ENCODE measurements at places on chromosomes 4 and X. TPM values are rescaled to one million over a fixed set of nuclear protein-coding genes. Genes with fewer than 3 reads are reported as not detected.

GRCh38 chr4:13347517-13348125, 136.5 kb downstream of the RAB28 start:
- no peaks in the 10 kb centered on the region for H3K27me3 ChIP-seq
- no peak overlapping the region for H3K4me3 ChIP-seq
- no peak overlapping the region for H3K27ac ChIP-seq
- H3K4me1 ChIP-seq, result no peaks in the 10 kb centered on the region
- no peak for DNase-seq
- no peaks in the 10 kb centered on the region for H3K36me3 ChIP-seq

DNA sequence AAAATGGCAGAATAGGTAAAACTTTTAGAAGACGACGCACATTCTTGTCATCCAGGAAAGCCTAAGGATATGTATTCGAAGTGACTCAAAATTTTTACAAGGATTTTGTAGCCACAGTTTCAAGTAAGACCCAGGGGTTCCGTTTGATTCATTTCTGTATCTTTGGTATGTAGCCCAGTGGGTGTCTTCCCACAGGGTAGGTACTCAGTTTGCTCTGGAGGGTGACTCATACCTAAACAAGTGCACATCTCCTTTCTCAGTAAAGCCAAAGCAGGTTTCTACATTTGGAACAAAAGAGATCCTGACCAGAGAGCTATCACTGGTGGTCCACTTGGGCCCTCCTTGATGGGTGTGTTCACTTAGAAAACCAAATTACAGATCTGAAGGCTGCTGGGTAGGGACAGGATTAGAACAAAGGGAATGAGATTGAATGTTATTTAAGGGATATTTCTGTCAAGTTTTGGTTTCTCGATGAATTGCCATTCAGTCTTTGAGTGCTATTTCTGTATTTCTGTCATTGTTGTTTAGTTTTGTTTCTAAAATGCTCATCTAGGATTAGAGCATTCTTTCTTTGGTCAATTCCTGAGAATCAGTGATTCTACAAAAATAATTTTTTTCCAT, 56.1 kb downstream of the PLS3 start:
- no peaks in the 10 kb centered on the region for H3K27me3 ChIP-seq
- no peak overlapping the region for H3K27ac ChIP-seq
- H3K36me3 ChIP-seq, result no peaks in the 10 kb centered on the region

DNA sequence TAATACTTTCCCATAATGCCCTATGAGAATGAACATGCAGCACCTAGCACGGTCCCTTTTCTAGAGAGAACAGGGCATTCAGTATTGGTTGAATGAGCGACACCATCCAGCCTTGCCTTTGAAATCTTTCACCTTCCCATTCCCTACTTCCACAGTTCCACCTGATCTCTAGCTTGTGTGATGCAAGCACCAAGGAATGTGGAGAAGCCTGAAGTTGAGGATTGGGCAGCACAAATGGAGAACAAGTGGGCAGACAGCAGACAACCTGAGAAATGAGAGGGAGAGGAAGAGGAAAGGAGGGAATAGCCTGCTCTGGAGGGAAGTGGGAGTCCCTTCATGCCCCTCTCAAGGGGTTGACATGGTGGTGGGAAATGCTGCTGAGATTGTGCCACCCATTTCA, 365.1 kb upstream of the CXorf51A start:
- H3K27me3 ChIP-seq, result no peaks in the 10 kb centered on the region
- no peaks in the 10 kb centered on the region for H3K36me3 ChIP-seq
- H3K27ac ChIP-seq, result no peak overlapping the region
- no peaks in the 10 kb centered on the region for H3K4me1 ChIP-seq
- no peak for DNase-seq

MAPK10 gene
- not detected for total RNA-seq

SULT1B1 gene
- 6.3 TPM for total RNA-seq

DNA sequence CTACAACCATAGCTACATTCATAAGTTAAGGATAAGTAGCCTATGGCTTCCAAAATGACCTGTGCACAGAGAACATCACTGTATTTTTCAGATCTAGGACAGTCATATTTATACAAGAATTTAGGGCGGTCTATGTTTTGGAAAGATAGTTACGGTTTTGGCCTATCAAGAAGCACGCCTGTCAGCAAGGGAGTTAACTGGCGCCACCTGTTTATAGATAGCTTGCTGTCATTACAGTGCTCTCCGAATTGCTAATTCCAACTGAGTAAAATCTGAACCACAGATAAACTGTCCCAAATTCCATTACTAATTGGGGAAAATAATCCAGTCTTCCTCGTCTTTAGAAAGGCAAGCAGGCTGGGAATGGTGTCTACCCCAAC, 646 bp downstream of the ABCB7 start:
- H3K4me1 ChIP-seq, result peaks cover 27% of the 10 kb centered on the region
- no peaks in the 10 kb centered on the region for H3K27me3 ChIP-seq
- H3K36me3 ChIP-seq, result peaks cover 3% of the 10 kb centered on the region
- peak overlapping the region; percentile 93 for H3K27ac ChIP-seq
- no peak for DNase-seq

DNA sequence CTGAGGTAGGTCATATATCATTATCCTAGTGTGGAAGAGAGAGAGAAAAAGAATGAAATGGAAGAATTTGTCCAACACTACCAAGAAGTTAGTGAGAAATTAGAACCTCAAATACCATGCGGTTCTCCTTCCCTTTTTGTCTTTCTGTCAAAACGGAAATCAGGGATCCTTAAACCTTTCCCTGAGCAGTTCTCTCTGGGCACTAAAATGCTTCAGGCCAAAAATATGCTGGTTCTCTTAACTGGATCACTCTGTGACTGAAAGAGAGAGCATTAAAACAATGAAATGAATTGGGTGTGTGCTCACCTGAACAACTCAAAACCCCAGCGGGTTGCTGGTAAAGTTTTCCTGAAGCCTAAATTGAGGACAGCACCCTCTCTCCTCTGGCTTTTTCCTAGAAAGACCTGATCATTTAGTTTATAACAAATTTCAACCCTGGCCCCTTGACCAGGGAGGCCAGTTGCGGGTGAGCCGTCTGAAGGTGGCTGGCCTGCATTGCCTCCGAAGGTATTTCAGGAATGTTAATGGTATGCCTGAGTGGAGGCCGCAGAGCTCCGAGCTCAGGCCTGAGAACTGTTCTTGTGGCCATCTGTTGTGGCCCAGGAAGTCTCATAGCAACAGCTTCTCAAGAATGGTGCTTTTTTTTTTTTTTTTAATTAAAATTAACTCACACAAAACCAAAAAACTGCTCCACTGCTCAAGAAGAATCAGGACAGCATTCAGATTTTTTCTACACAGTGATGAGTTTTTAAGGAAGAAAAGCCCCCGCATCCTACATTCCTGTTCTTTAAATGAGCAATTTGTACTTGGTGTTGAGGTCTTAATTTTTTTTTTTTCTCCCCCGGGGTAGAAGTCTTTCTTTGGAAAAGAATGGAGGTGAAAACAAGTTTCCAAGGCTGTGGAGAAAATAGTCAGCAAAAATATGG, 155.1 kb downstream of the SHROOM3 start:
- H3K27ac ChIP-seq, result no peak overlapping the region
- no peak overlapping the region for H3K4me3 ChIP-seq
- peaks cover 8% of the 10 kb centered on the region for H3K4me1 ChIP-seq
- H3K36me3 ChIP-seq, result no peaks in the 10 kb centered on the region
- DNase-seq, result no peak

SMARCA1 gene
- total RNA-seq, result not detected

- no peak overlapping the region for H3K27ac ChIP-seq
- no peaks in the 10 kb centered on the region for H3K36me3 ChIP-seq
- no peaks in the 10 kb centered on the region for H3K27me3 ChIP-seq
- DNase-seq, result no peak
Measured at GRCh38 chr4:189374176-189374575, 566.5 kb upstream of the FRG1 start.

DNA sequence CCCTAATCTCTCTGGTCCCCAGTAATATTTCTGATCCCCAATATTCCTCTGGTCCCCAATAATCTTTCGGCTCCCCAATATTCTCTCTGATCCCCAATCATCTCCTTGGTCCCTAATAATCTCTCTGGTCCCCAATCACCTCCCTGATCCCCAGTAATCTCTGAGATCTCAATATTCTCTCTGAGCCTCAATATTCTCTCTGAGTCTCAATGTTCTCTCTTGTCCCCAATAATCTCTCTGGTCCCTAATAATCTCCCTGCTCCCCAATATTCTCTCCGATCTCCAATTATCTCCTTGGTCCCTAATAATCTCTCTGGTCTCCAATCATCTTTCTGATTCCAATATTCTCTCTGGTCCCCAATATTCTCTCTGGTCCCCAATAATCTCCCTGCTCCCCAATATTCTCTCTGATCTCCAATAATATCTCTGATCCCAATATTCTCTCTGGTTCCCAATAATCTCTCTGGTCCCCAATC, 17.9 kb downstream of the P2RY8 start:
- H3K4me1 ChIP-seq, result peaks cover 61% of the 10 kb centered on the region
- H3K27me3 ChIP-seq, result no peaks in the 10 kb centered on the region
- DNase-seq, result no peak
- no peak overlapping the region for H3K4me3 ChIP-seq
- H3K36me3 ChIP-seq, result peaks cover 62% of the 10 kb centered on the region
- H3K27ac ChIP-seq, result no peak overlapping the region

GRCh38 chrX:63929608-63930007, 144.6 kb upstream of the ARHGEF9 start:
- H3K36me3 ChIP-seq, result no peaks in the 10 kb centered on the region
- no peak overlapping the region for H3K27ac ChIP-seq
- no peaks in the 10 kb centered on the region for H3K27me3 ChIP-seq
- no peaks in the 10 kb centered on the region for H3K4me1 ChIP-seq

DNA sequence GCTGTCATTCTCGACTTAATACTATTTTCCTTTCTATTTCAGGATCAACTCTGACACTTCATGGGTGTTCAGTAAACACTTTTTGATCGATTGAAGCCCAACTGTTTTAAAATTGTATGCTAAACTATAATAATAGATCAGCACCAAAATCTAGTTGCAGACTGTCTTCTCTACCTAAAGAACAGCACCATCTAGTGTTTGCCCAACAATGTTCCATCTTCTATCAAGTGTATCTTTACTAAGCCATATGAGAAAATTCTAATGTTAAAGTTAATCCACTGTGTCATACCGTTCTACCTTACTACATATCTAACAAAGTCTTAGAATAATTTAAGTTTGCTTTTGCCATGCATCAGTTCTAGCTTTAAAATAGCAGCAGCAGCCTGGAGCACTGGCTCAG, 113.0 kb upstream of the PRDX4 start:
- peaks cover 5% of the 10 kb centered on the region for H3K27me3 ChIP-seq
- H3K27ac ChIP-seq, result no peak overlapping the region
- DNase-seq, result no peak
- H3K4me1 ChIP-seq, result no peaks in the 10 kb centered on the region

LEF1 gene
- total RNA-seq, result 386 TPM

EOLA2 gene
- 22.6 TPM for total RNA-seq

DNA sequence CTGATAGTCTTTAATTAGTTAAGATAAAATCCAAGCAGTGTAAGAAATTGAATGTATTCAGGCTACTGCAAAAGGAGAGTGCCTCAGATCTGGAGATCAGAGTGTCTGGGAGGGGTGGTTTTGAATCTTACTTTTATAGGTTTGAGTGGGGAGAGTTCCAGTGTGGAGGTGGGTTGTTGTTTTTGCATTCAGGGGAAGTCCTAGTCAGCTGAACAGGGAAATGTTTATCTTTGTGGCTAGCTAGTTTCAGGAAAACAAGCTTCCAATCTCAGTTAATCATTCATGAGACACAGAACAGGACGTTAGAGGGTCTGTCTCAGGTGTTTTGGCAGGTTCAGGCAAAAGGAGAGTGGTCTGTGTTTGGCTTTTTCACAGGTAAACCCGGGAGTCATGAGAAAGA, 26.0 kb downstream of the ZNF81 start:
- peaks cover 17% of the 10 kb centered on the region for H3K36me3 ChIP-seq
- H3K4me1 ChIP-seq, result no peaks in the 10 kb centered on the region
- no peak overlapping the region for H3K27ac ChIP-seq
- no peak overlapping the region for H3K4me3 ChIP-seq
- DNase-seq, result no peak

- peaks cover 23% of the 10 kb centered on the region for H3K36me3 ChIP-seq
- H3K4me1 ChIP-seq, result peaks cover 15% of the 10 kb centered on the region
- DNase-seq, result no peak
- no peak overlapping the region for H3K4me3 ChIP-seq
- no peaks in the 10 kb centered on the region for H3K27me3 ChIP-seq
- no peak overlapping the region for H3K27ac ChIP-seq
Measured at GRCh38 chr4:113540859-113541258, 220.7 kb downstream of the CAMK2D start.

- H3K36me3 ChIP-seq, result peaks cover 38% of the 10 kb centered on the region
- peak overlapping the region; percentile 78 for H3K27ac ChIP-seq
- H3K4me3 ChIP-seq, result peak overlapping the region; percentile 69
- peaks cover 16% of the 10 kb centered on the region for H3K4me1 ChIP-seq
- H3K27me3 ChIP-seq, result no peaks in the 10 kb centered on the region
Measured at GRCh38 chr4:38062088-38062775, 102.0 kb downstream of the PTTG2 start.

DCAF8L2 gene
- total RNA-seq, result not detected

DNA sequence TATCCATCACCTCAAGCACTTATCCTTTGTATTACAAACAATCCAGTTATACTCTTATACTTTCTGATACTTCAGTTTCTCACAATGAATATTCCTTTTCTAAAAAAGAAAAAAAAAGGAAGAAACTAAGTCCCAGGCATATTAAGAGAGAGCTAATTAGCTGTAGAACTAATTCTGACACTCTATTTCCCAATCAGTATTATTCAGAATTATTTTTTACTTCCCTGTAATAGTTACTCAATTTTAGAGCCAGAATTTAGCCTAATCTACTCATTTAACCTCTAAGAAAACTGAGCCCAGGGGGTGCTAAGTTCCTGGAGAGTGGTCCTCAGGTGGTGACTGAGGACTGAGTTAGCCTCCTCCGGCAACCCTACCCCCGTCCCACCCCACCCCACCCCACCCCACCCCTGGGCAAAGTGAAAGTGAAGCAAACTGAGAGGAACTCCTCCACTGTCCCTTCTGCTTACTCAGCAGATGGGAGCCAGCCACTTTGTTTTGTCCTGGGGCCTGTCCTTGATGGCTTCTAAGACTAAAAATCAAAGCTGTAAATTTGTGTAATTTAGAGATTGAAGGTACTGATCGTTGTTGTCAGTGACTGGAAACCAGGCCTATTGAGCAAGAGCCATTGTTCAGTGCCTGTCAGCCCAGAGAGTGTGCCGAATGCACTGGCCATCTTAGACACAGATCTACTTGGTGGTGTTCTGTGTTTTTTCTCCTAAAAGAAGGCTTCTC, 162.1 kb downstream of the CBR4 start:
- no peak overlapping the region for H3K4me3 ChIP-seq
- H3K4me1 ChIP-seq, result peaks cover 26% of the 10 kb centered on the region
- DNase-seq, result no peak
- H3K27me3 ChIP-seq, result peaks cover 8% of the 10 kb centered on the region
- H3K27ac ChIP-seq, result peak overlapping the region; percentile 17

DNA sequence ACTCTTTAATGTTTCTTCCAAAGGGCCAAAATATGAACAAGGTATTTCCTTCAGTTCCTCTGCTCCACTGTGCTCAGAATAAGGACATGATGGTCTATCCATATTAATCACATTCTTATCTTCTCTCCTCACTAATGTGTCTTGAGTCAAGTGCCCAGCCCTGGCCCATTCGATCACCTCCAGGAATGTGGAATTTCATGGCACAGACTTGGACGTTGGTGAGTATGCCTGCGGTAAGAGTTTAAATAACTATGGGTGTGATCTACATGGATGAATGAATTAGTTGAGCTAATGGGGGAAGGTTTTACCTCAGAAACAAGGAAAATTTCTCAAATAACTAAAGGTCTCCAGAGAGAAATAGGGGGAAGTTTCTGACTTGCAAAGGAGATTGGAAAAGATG, 174.0 kb downstream of the NPFFR2 start:
- no peak overlapping the region for H3K4me3 ChIP-seq
- no peak for DNase-seq
- H3K36me3 ChIP-seq, result no peaks in the 10 kb centered on the region
- no peaks in the 10 kb centered on the region for H3K27me3 ChIP-seq

SPANXA2 gene
- not detected for total RNA-seq

ERCC6L gene
- total RNA-seq, result 12.7 TPM

Data from activated CD4-positive, alpha-beta T cell treated with anti-CD3 and anti-CD28 coated beads, Interleukin-2, amount 10 ng/mL, durations not matched to agents 7 days and 5 days (primary cell).